MV-4-11 (cell line): ENCODE measurements at places on chromosomes 16 and 17.

- DNase-seq = no peak
Observed at GRCh38 chr16:31138621-31139578, 3.4 kb upstream of the PRSS8 start.

DNA sequence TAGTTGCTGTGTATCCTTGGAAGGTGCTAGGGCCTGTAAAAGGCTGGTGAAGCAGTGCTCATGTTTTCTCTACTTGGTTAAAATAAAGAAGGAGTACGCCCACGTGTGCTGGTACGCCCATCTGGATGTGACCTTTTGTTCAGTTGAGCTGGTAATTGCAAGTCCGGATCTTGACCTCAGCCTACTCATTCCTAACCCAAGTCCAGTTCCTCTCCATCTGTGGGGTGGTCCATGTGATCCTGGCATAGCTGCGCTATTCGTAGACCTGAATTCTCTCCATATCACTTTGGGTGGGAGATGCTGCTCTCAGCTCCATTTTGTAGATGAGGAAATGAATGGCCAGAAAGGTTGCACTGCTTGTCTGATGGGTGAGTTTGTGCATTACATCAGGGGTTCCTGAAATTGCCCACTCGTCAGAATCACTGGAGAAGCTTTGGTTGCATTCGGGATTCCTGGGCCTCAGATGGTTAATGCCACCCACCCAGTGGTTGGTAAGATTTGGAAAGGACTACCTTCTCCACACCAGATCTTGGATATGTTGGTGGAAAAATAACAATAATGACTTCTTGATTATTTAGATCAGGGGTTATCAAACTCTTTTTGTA, 328.8 kb downstream of the CPPED1 start:
- no peak for DNase-seq

- no peak for DNase-seq
Observed at GRCh38 chr16:86766700-86767099, 188.4 kb downstream of the FOXL1 start.

DNA sequence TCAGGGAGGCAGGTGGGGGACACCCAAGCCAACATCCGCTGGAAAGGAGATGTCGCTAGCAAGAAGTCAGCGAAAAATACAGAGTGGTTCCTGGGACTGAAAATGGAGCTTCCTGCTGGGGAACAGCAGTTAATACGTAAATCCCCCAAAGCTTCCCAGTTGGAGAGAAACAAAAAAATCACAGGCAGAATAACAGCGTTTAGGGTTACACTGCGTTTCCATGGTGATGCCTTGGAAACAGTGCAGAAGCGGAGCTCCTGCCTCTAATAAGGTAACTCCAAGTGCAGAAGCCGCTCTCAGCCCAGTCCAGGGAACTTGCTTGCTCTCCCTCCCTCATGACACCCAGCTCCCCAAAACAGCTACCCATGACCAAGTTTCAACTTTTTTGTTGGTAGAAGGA, 73.4 kb downstream of the PLD6 start:
- DNase-seq = no peak

DNA sequence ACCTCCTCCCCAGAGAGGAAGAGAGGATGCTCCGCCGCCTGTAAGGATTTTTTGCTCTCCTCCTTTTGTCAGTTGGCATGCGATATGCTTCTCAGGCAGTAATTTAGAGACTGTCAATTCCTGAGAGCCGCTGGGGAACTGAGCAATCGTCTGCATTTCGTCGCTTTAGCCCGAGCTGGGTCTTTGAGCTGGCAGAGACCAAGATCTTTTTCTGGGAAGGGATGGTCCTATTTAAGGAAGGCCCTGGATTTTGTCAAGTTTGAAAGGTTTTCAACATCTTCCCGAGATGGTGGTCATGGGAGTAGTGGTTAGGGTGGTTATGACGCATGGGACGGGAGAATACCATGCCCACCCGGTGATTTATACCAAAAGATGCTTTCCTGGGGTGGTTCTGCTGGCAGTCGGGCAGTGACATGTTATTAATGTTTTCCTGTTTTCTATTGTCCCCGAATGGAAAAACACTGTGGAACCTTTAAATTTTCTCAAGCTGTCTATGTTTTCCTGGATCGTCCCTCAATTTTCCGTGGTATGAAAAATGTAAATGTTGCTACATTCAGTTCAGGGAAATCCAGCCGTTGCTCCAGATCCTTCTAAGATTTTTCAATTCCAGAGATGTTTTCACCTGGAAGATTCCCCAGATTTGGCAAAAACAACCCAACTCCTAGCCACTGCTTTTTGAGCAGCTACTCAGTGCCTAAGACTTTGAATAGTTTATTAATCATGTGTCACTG, 586.4 kb downstream of the MAF start:
- no peak for DNase-seq

DNA sequence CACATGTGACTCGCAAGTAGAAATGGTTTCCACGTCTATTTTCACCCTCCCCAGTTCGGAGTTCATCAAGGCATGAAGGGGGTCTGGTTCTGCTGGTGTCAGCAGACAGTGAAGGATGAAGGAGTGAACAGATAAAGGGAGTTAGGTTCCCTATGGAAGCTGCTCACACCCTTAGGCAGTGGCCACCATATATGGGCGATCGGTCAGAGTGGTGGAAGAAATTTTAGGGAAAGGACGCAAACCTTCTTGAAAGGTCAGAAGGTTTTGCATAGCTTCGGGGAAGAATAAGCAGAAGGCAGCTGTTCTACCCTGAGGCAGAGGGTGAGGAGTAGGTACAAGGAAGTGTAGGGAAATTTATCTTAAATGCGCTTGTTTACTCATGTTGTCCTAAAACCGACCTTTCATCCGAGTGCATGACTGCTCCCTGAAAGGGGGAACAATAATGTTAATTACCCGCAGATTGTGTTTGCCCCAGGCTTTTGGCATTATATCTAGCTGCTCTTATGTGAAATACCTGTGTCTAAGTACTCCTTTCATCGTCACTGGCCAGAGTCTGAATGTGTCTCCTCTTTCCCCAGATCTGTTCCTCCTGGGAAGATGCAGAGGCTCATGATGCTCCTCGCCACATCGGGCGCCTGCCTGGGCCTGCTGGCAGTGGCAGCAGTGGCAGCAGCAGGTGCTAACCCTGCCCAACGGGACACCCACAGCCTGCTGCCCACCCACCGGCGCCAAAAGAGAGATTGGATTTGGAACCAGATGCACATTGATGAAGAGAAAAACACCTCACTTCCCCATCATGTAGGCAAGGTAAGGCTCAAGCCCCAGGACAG, 12.5 kb downstream of the CDH5 start:
- DNase-seq = no peak

GRCh38 chr17:60680754-60681153, 3.1 kb downstream of the BCAS3 start:
- no peak for DNase-seq

DNA sequence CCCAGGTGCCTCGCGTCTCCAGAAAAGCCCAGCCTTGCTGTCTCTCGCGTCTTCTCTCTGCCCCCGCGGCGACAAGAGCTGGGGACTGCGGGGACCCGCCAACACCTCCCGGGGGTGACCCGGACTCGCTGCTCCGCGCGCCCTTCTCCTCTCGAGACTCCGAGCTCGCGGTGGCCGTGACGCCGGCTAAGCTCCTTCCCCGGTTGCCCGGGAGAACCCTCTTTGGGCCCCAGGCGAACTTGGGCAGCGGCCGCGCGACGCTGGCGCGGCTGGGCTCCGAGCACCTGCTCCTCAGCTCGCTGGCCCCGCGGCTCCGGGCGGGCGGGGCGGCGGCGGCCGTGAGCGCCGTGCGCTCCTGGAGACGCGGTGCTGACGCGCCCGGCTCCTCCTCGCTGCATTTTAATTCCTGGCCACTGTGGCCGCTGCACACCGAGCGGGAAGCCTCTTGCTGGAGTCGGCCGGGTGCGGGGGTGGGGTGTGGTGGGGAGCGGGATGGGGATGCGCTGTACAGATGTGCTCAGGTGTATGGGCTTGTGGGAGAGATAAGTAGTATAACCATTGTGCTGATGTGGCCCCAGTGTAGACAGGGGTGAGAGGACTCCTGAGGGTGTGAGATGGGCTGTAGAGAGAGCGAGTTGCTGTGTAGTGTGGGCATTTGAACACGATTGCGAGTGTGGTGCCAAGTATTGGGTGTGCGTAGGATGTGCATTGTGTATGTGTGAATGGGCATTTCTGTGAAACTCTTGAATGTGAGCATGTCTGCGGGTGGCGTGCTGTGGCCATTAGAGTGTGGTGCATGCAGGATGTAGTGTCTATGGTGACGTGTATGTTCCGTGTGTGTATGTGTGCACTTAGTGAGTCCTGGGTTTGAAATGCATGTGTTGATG, at the start of gene ASIC2:
Gene ASIC2 (minus strand): TSS at position 315 of the 887 bp plus-strand sequence.
- DNase-seq = no peak

GRCh38 chr17:20852239-20852989, 190.4 kb downstream of the USP22 start:
- DNase-seq = peak; percentile 3

- DNase-seq = no peak
Observed at GRCh38 chr17:16463358-16464302, 28.4 kb downstream of the LRRC75A start.

GRCh38 chr16:28205117-28205899, 6.5 kb downstream of the XPO6 start:
- DNase-seq = peak; percentile 33

DNA sequence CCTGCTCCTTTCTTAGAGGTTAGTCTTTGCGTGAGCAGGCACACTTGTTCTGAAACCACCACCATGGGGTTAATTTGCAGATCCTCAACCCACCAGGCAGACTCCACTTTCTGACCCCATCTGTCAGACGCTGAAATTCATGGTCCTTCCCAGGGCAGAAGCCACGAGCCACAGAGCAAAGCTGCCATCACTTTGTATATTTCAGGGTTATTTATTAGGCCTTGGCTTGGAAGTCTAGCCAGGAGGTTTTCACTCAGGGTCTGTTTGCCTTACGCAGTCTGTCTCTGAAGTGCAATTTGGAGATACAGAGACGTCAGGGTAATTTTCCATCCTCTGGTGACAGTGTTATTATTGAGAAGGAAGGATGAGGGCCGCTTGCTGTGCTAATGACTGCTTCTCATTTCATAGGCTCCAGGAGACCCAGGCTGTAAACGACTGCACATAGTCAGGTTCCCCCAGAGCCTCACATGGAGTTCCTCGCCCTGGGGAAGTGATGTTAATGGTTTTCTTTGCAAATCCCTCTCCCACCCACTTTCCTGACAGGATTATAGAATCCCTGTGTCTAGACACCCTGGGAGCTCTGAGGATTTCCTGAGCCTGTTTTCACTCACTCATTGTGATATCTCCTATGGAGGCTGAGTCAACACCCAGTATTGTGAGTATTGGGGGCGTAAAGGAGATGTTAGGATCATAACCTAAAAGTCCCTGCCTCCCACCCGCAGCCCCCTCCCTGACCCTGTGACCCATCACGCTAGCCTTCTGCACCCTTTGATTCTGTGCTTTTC, 269.0 kb downstream of the ABCC12 start:
- no peak for DNase-seq

DNA sequence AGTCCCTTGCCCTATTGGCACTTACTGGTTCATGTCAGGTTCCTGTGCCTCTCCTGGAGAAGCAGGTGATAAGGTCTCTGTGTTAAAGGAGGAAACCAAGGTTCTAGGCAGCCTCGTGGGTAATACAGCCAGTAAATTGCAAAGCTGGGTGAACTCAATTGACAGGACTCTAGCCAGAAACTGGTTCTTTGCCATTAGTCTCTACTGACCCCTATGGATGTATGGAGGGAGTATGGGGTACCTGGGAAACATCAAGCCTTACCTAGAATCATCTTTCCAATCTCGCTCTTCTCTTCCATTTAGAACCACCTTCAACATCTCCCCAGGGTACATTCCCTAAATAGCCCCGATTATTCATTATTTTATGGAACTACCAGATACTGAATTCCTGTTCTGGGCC, 169.3 kb downstream of the CDH13 start:
- no peak for DNase-seq

GRCh38 chr16:68719993-68720489, 17.1 kb upstream of the CDH1 start:
- no peak for DNase-seq

- peak; percentile 20 for DNase-seq
Observed at GRCh38 chr17:33142705-33143299, 150.3 kb downstream of the ASIC2 start.

- DNase-seq = no peak
Observed at GRCh38 chr17:20180661-20181060, 171.5 kb downstream of the SPECC1 start.

- peak; percentile 93 for DNase-seq
Observed at GRCh38 chr17:37089956-37090355, 141.2 kb downstream of the AATF start.

GRCh38 chr16:65229191-65229662, 107.4 kb upstream of the CDH11 start:
- no peak for DNase-seq

DNA sequence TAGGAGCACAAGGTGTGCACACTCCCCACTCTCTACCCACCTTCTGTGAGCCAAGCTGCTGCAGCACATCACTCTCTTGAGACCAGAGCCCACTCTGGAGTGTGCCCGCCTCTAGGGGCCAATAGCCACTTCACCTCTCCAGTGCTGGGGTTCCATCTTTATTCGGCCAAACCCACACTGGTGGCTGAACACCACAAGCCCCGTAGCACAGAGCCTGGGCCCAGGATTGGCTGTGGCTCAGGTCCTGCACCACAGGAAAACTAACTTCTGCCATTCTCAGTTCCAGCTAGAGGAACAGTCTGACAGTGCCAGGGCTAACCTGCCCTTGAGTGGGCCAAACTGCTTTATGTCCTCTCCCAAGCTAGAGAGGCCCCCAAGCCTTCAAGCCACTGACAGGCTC, 111.0 kb upstream of the TOX3 start:
- no peak for DNase-seq

DNA sequence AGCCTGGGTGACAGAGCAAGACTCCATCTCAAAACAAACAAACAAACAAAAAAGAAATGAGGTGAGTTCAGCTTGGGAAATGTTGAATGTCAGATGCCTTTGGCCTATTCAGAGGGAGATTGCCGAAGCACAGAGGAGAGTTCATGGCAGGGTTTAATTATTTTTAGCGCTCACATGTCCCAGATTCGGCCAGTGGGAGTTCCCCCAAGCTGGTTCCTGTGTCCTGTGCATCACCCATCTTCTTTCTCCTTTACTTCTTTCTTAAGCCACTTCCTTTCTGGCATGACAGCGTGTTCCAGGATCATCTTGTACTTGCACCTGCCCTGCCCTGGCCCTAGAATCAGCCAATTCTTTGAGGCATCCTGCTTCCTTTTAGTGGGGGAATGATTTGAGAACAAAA, 9.2 kb downstream of the MPV17L start:
- peak; percentile 83 for DNase-seq

GRCh38 chr17:77790143-77790829, 168.2 kb upstream of the TNRC6C start:
- DNase-seq = peak; percentile 15

DNA sequence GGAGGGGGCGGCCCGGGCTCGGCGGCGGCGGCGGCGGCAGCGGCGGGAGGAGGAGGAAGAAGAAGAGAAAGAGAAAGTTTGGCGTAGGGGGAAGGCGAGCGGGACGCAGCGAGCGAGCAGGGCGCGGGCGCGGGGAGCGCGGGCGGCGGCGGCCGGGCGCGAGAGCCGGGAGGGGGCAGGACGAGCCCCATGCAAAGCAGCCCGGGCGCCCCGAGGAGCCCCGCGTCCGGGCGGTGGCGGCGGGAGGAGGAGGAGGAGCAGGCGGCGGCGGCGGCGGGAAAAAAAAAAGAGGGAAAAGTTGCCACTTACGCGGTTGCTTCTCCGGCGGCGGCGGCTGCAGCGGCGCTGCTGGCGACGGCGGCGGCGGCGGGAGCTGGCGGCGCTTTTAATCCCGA, 10.3 kb upstream of the ZFHX3 start:
- no peak for DNase-seq

- no peak for DNase-seq
Observed at GRCh38 chr17:17943281-17943984, 28.8 kb downstream of the TOM1L2 start.

- peak; percentile 68 for DNase-seq
Observed at GRCh38 chr17:63919311-63919723, 678 bp upstream of the GH1 start.
